ENCODE measurements at places on chromosomes 6 and 20.

- H3K27me3 ChIP-seq = no peaks in the 10 kb centered on the region
- no peak for DNase-seq
- H3K4me3 ChIP-seq = no peak overlapping the region
- H3K4me1 ChIP-seq = no peaks in the 10 kb centered on the region
- no peak overlapping the region for H3K27ac ChIP-seq
Measured at GRCh38 chr6:2124260-2124709, 121.1 kb downstream of the GMDS start.

DNA sequence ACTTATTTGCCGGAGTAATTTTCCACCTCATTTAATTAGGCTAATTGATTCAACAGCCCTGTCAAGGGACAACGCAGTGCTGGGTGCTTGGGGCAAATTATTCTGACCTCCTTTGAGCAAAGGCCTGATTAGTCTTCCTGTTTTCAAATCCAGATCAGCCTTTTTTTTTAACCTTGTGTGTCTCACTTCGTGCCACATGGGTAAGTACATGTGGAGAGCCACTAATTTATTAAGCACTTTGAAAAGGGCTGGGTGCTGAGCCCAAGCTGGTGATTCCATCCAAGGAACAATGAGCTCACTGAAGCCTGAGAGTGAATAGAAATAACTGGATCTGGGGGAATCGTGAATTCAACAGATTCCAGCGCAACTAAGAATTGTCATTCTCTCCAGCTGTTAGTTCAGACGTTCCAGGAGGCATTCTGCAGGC, 229.3 kb downstream of the CLIC5 start:
- H3K4me1 ChIP-seq = no peaks in the 10 kb centered on the region
- H3K4me3 ChIP-seq = no peak overlapping the region
- H3K36me3 ChIP-seq = no peaks in the 10 kb centered on the region
- DNase-seq = no peak

DNA sequence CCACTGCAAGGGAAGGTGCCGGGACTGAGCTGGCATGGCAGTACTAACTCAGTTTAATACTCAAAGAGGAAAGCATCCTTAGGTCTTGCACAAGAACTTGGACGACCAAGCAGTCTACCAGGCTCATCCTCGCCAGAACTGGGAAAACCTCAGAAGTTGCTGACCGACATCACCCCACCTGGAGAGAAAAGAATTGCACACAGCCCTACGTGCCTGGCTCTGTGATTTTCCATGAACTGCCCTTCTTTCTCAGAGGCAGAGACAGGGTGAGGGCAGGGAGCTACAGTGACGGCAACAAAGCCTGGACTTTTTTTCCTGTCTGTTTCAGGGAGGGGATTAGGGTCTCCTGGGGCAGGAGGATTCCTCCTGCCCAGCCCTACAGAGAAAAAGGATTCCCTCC, 8.0 kb downstream of the JAG1 start:
- no peak for DNase-seq
- no peak overlapping the region for H3K27ac ChIP-seq
- peaks cover 14% of the 10 kb centered on the region for H3K4me1 ChIP-seq
- H3K4me3 ChIP-seq = no peak overlapping the region
- peaks cover 74% of the 10 kb centered on the region for H3K36me3 ChIP-seq

- H3K4me1 ChIP-seq = no peaks in the 10 kb centered on the region
- H3K27ac ChIP-seq = no peak overlapping the region
- no peaks in the 10 kb centered on the region for H3K36me3 ChIP-seq
- no peak overlapping the region for H3K4me3 ChIP-seq
- no peak for DNase-seq
Measured at GRCh38 chr6:135115834-135116233, 61.2 kb upstream of the HBS1L start.

GRCh38 chr6:121187200-121187832, 147.0 kb downstream of the TBC1D32 start:
- H3K4me1 ChIP-seq = no peaks in the 10 kb centered on the region
- H3K36me3 ChIP-seq = no peaks in the 10 kb centered on the region
- H3K27ac ChIP-seq = no peak overlapping the region
- DNase-seq = no peak

GRCh38 chr6:18207949-18208348, 52.7 kb downstream of the KDM1B start:
- no peak overlapping the region for H3K4me3 ChIP-seq
- no peaks in the 10 kb centered on the region for H3K27me3 ChIP-seq
- no peak for DNase-seq
- peaks cover 4% of the 10 kb centered on the region for H3K36me3 ChIP-seq
- no peaks in the 10 kb centered on the region for H3K4me1 ChIP-seq

DNA sequence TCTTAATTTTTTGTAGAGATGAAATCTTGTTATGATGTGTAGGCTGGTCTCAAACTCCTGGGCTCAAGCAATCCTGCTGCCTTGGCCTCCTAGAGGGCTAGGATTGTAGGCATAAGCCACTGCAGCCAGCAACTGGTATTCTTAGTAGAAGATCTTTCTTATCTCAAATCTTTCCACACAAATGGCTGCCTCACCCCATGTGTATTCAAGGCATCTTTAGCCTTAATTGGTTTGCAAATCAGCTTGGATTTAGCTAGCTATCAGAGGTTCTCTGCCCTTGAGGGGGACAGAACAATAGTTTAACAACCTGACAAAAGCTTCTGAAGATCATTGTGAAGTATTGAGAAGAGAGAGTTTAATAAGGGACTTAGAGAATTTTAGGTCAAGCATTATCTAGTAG, 17.9 kb upstream of the ABRACL start:
- no peak for DNase-seq
- no peaks in the 10 kb centered on the region for H3K36me3 ChIP-seq
- no peaks in the 10 kb centered on the region for H3K4me1 ChIP-seq
- no peaks in the 10 kb centered on the region for H3K27me3 ChIP-seq
- H3K4me3 ChIP-seq = no peak overlapping the region
- no peak overlapping the region for H3K27ac ChIP-seq

GRCh38 chr20:11332381-11332780, 585.3 kb upstream of the BTBD3 start:
- H3K4me3 ChIP-seq = no peak overlapping the region
- H3K36me3 ChIP-seq = no peaks in the 10 kb centered on the region
- no peaks in the 10 kb centered on the region for H3K4me1 ChIP-seq
- no peak overlapping the region for H3K27ac ChIP-seq
- H3K27me3 ChIP-seq = no peaks in the 10 kb centered on the region

DNA sequence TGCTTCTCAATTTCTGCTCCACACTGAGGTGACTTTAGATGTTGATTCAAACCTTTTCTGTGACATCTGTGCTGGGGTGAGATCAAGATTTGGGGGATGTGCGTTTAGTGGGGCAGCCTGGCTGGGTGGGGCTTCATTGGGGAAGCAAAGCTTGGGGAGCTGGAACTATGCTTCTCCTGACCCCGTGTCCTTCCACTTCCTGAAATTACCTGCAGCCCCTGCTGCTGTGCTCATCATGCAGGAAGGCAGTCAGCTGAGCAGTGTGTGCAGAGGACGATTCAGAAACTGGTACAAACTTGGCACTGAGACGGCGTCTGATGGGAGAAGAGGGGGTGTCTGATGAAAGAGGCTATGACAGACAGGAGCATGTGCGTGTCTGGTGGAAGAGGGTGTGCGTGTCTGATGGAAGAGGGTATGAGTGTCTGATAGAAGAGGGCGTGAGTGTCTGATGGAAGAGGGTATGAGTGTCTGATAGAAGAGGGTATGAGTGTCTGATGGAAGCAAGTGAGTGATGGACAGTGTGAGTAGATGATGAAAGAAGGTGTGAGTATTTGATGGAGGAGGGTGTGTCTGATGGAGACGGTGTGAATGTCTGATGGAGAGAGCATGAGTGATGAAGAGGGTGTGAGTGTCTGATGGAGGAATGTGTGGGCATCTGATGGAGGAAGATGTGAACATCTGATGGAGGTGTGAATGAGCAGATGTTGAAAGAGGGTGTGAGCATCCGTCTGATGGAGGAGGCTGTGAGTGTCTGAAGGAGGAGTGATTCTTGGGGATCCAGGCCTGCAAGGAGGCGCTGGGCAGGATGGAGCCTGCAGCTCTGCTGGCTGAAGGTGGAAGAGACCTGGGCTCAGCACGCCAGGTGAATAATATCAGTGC, 103.4 kb downstream of the SYCP2 start:
- peaks cover 10% of the 10 kb centered on the region for H3K4me1 ChIP-seq
- no peak for DNase-seq
- H3K36me3 ChIP-seq = no peaks in the 10 kb centered on the region
- peaks cover 7% of the 10 kb centered on the region for H3K27me3 ChIP-seq
- no peak overlapping the region for H3K4me3 ChIP-seq

DNA sequence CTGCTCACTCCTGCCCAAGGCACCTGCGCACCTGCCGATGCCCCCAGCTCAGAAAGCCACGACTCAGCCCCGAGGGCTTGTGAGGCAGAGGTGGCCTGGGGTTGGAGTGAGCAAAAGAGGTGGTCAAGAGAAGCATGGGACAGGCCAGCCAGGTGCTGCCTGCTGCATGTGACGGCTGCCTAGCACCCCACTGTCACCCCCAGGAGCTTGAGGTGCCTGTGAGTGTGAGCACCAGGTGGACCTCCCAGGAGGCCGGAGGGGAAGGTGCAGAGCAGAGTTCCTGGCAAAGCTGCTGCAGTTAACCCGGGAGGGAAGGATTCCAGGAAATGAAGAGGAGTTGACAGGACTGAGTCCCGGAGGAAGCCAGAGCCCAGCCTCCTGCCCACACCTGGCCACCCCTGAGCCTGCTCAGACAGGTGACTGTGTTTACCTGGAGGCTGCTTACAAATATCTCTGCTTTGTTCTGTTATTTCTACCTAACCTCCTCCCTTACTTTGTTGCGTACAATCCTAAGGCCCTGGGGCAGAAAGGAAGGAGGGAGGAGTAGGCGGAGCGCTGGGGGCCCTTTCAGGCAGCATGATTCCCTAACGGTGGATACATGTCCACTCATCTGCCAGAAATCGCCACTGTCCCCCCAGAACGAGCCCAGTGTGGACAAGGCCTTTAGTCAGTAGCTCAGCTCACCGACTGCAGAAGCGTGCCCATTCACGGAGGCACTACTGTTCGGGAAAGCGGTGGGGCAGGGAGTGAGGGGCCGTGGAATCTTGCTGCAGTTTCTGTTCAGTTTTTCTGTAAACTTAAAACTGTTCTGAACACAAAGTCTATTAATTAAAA, 87.5 kb upstream of the MPC1 start:
- no peaks in the 10 kb centered on the region for H3K4me1 ChIP-seq
- DNase-seq = no peak
- peaks cover 20% of the 10 kb centered on the region for H3K36me3 ChIP-seq
- H3K27ac ChIP-seq = no peak overlapping the region
- no peaks in the 10 kb centered on the region for H3K27me3 ChIP-seq

- peak; percentile 68 for DNase-seq
- H3K27me3 ChIP-seq = no peaks in the 10 kb centered on the region
- no peaks in the 10 kb centered on the region for H3K36me3 ChIP-seq
- H3K4me1 ChIP-seq = peaks cover 2% of the 10 kb centered on the region
Measured at GRCh38 chr20:50359607-50360217, 150.5 kb upstream of the PTPN1 start.

- H3K4me1 ChIP-seq = no peaks in the 10 kb centered on the region
- H3K36me3 ChIP-seq = no peaks in the 10 kb centered on the region
- H3K27ac ChIP-seq = no peak overlapping the region
- H3K27me3 ChIP-seq = no peaks in the 10 kb centered on the region
- no peak overlapping the region for H3K4me3 ChIP-seq
- no peak for DNase-seq
Measured at GRCh38 chr6:141788096-141788495, 344.6 kb upstream of the GJE1 start.

DNA sequence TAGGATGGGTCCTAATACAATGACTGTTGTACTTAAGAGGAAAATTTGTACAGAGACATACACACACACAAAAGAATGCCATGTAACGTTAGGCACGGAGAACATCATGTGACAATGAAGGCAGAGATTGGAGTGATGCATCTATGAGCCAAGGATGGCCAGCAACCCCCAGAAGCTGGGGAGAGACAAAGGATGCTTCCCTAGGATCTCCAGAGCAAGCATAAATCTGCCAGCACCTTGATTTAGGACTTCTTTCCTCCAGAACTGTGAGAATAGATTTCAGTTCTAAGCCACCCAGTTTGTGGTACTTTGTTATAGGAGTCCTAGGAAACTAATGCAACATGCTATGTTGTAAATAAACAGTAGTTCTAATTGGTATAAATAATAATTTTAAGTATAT, 25.0 kb downstream of the EYA4 start:
- H3K4me3 ChIP-seq = no peak overlapping the region
- no peak overlapping the region for H3K27ac ChIP-seq
- H3K36me3 ChIP-seq = no peaks in the 10 kb centered on the region
- no peak for DNase-seq
- H3K27me3 ChIP-seq = no peaks in the 10 kb centered on the region

DNA sequence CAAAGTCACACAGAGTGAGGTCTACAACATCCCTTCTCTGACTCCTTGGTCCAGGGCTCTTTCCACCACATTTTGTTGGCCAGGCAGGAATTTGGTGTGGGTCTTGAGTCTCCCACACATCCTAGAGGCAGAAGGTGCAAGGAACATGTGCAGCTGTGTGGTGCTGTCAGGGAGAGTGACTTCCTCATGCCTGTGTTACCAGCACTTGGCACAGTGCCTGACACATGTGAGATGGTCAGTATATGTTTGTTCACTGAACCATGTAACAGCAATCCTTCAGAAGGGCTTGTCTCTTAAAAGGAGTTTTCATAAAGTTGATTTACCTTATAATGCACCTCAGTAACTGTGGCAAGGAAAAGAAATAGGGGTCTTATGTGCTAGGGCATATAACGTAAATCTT, 168.5 kb downstream of the CDC5L start:
- no peak overlapping the region for H3K27ac ChIP-seq
- no peak overlapping the region for H3K4me3 ChIP-seq
- peaks cover 16% of the 10 kb centered on the region for H3K27me3 ChIP-seq
- no peaks in the 10 kb centered on the region for H3K36me3 ChIP-seq
- no peaks in the 10 kb centered on the region for H3K4me1 ChIP-seq

- H3K36me3 ChIP-seq = peaks cover 84% of the 10 kb centered on the region
- peak; percentile 82 for DNase-seq
- no peaks in the 10 kb centered on the region for H3K27me3 ChIP-seq
- no peak overlapping the region for H3K4me3 ChIP-seq
Measured at GRCh38 chr20:31566658-31567379, 38.3 kb upstream of the ID1 start.

DNA sequence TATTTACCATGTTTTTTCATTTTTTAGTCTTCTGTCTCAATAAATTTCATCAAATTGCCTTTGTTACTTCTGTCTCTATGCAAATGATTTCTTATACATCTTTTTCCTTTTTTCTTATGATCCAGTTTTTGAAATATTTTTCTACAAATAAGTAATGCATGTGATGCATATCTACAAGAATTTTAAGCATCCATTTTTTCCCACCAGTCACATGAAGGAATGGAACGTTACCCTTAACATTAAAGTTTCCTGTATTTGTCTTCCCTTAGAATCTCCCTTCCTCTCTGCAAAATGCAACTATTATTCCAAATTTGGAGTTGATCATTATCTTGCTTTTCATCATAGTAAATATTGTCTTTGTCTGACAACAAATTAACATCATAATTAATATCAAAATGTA, 35.5 kb downstream of the PSMB9 start:
- no peak overlapping the region for H3K4me3 ChIP-seq
- no peaks in the 10 kb centered on the region for H3K27me3 ChIP-seq
- DNase-seq = no peak
- H3K36me3 ChIP-seq = no peaks in the 10 kb centered on the region

- DNase-seq = peak; percentile 24
- H3K4me1 ChIP-seq = peaks cover 11% of the 10 kb centered on the region
- H3K36me3 ChIP-seq = no peaks in the 10 kb centered on the region
- no peak overlapping the region for H3K4me3 ChIP-seq
- no peaks in the 10 kb centered on the region for H3K27me3 ChIP-seq
- no peak overlapping the region for H3K27ac ChIP-seq
Measured at GRCh38 chr6:135902756-135903331, 51.3 kb downstream of the PDE7B start.

- peak within 1 kb of the TSS; percentile 90 for H3K4me3 ChIP-seq
- peak within 1 kb of the TSS; percentile 61 for H3K27ac ChIP-seq
- peaks cover 12% of the 10 kb centered on the region for H3K4me1 ChIP-seq
- peaks cover 10% of the 10 kb centered on the region for H3K36me3 ChIP-seq
- H3K27me3 ChIP-seq = no peaks in the 10 kb centered on the region
Measured at GRCh38 chr20:50957798-50958614, at the start of gene DPM1. TSS of gene DPM1 (minus strand) at chr20:50958532. CDS start at chr20:50958523, 9 bp downstream.

Data from small intestine (tissue), 16 donors.